NCI-H510A (cell line): ENCODE measurements at places on chromosomes 4 and X.

DNA sequence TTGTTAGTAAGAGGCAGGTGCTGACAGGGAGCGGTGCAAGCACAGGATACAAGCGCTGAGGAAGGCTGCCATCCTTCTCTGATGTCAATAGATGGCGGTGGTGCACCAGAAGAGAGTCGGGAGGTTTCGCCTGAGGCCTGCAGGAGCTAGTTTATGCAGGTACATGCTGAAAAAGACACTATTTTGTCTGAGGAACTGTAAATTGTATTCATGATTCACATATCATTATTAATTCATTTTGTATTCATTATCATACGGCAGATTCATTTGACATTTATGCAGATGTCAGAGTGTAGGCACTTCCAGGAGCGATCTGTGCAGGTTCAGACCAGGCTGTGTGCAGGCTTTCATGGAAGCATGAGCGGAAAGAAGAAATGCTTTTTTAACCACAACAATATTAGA lies 824.0 kb downstream of the STIM2 start:
- peak; percentile 16 for DNase-seq

DNA sequence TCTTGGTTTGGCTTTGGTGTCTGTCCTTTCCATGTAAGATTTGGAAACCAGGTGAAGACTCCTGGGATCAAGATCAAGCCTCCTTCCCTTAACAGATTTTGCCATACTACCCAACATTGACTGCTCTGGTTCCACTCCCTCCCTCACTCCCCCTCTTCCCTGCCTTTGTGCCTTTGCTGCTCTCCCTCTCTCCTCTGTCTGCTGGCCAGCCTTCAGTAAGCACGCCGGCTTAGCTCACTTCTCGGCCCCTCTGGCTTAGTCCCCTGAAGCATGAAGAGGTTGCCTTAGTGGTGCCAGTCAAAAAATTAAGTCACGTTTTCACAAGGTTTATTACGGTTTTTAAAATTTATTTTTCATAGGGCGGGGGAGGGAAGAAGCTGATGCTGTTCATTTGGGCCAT lies 6.0 kb downstream of the GRIA3 start:
- DNase-seq = no peak

- DNase-seq = no peak
These were observed 666.0 kb downstream of the GRID2 start for GRCh38 chr4:92969650-92970379.

- DNase-seq = peak; percentile 72
These were observed 197.5 kb downstream of the CCNG2 start for GRCh38 chr4:77354550-77354949.

- DNase-seq = no peak
These were observed 121.7 kb downstream of the PDS5A start for GRCh38 chr4:39855909-39856512.

DNA sequence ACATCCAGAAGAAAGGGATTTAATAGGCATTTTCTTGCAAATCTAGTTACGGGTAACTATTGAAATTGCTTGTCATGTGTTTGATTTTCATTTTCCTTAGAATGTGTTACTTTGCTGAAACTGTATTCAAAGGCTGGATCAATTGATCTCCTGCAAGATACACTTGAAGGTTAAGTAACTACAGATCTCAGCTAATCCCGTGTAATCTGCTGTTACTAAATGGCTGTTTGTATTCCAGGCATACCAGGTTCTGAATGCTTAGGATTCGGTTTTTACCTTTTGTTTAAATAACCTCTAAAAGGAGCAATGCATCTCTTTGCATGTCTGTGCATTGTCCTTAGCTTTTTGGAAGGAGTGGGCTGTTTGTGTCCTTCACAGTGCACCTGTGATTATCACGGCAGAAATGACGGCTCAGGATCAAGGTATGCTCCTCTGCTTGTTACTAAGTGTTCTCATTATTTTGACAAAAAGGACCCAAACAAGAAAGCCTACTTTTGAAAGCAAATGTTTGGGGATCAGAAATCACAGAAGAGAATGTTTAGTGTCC lies at the start of gene LRIT3:
LRIT3 (plus strand) TSS at position 212 of the 547 bp plus-strand sequence; CDS start at position 307, 95 bp downstream.
- no peak for DNase-seq

- DNase-seq = no peak
These were observed 454.9 kb upstream of the FAT1 start for GRCh38 chr4:187178587-187178986.

DNA sequence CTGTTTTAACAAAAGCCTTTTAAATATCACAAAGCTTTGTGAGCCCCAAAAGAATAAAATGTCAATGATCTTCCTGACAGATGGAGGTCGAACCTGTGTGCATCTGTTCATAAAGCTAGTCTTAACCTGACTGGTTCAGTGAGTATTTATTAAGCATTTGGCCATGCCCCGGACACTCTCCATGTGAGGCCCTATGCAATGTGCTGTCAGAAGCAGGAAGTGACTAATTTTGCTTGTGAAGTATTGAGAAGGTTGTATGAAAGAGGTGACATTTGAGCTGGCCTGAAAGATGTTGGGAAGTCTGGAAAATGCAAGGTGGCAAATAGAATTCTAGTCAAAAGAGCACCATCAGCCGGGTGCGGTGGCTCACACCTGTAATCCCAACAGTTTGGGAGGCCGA lies 171.4 kb downstream of the MSL3 start:
- DNase-seq = no peak
